Heart right ventricle (tissue), 16 donors: ENCODE measurements at places on chromosomes 3 and 15. TPM values are rescaled to one million over a fixed set of nuclear protein-coding genes. Genes with fewer than 3 reads are reported as not detected.
A peak's percentile ranks its signal among the peaks of the same experiment; 100 is the strongest.

DNA sequence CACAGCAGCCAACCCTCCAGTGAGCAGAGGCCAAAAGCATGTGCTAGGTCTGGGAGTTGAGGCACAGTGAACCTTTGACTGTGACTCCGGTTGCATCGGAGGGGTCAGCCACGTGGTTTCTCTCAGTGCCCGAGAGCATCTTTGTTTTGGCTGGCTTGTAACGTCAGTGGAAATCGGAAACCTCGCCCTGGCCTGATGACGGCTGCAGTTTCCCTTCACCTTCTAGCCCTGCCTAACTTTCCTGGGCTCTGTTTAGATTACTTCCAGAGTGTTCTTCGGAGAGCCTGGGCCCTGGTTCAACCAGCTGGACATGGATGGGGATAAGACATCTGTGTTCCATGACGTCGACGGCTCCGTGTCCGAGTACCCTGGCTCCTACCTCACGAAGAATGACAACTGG lies 56.6 kb downstream of the MESD start:
- H3K27ac ChIP-seq: no peak overlapping the region
- H3K36me3 ChIP-seq: no peaks in the 10 kb centered on the region
- H3K27me3 ChIP-seq: no peaks in the 10 kb centered on the region
- peak; percentile 34 for DNase-seq

- H3K4me3 ChIP-seq: no peak overlapping the region
- H3K27me3 ChIP-seq: no peaks in the 10 kb centered on the region
- no peaks in the 10 kb centered on the region for H3K4me1 ChIP-seq
- H3K36me3 ChIP-seq: no peaks in the 10 kb centered on the region
Observed at GRCh38 chr15:91484141-91484540, 369.4 kb upstream of the SLCO3A1 start.

GRCh38 chr15:39344662-39345141 lies 236.2 kb upstream of the THBS1 start:
- DNase-seq: no peak
- no peaks in the 10 kb centered on the region for H3K4me1 ChIP-seq
- H3K27ac ChIP-seq: no peak overlapping the region
- H3K27me3 ChIP-seq: no peaks in the 10 kb centered on the region
- no peak overlapping the region for H3K4me3 ChIP-seq
- H3K36me3 ChIP-seq: no peaks in the 10 kb centered on the region

GRCh38 chr3:183637106-183637486 lies 1.7 kb downstream of the KLHL24 start:
- DNase-seq: no peak
- H3K4me1 ChIP-seq: peaks cover 50% of the 10 kb centered on the region
- H3K36me3 ChIP-seq: no peaks in the 10 kb centered on the region
- peak overlapping the region; percentile 97 for H3K27ac ChIP-seq

DNA sequence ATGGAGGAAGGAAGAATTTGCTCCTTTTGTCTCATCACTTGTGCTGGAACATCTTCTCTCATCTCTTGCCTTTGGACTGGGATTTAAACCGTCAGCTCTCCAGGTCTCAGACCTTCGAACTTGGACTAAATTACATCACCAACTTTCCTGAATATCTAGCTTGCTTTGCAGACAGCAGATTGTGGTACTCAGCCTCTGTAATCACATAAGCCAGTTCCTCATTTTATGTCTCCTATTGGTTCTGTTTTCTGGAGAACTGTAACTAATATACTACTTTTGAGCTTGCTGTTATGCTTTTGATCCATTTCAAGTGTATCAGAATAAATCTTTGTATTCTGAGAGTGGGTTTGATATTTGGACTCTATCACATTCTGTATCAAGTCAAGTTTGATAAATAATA lies 164.3 kb upstream of the VEPH1 start:
- no peaks in the 10 kb centered on the region for H3K36me3 ChIP-seq
- no peak overlapping the region for H3K27ac ChIP-seq
- H3K4me3 ChIP-seq: no peak overlapping the region

DNA sequence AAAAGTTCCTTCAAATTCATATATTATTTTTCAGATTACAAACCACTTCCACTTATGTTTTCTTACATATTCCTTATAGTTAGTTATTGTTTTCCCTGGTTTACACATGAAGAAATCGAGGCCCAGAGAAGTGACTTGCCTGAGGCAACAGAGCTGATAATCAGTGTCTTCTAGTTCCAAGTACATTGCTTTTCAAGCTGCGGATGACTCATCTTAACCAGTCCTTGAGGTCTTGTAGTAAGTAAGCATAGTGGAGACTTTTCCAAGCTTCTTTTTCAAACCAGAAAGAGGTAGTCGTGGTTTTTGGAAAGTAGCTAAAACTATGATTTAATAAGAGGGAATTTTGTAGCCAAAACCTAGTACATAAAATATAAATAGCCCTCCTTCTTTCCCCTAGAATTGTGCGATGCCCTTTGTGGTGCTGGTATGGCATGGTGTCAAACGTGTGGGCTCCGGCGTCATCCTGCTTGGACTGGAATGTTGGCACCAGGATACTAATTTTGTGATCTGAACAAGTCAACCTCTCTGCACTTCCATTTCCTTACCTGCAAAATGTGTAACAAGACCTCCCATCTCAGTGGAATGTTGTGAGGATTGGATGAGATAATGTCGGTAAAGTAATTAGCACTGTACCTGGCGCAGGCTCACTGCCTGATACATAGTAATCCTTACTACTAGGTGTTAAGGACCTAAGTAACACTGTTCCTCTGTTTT lies 19.0 kb upstream of the DLG1 start:
- no peaks in the 10 kb centered on the region for H3K27me3 ChIP-seq
- no peak for DNase-seq
- H3K4me1 ChIP-seq: no peaks in the 10 kb centered on the region
- H3K27ac ChIP-seq: peak overlapping the region; percentile 7
- H3K36me3 ChIP-seq: no peaks in the 10 kb centered on the region

- H3K27me3 ChIP-seq: no peaks in the 10 kb centered on the region
- H3K27ac ChIP-seq: no peak overlapping the region
- H3K4me1 ChIP-seq: peaks cover 14% of the 10 kb centered on the region
- H3K4me3 ChIP-seq: no peak overlapping the region
- peak; percentile 55 for DNase-seq
Observed at GRCh38 chr15:73346735-73347312, 21.9 kb downstream of the HCN4 start.

- H3K36me3 ChIP-seq: peaks cover 21% of the 10 kb centered on the region
- H3K27ac ChIP-seq: peak overlapping the region; percentile 92
- no peak for DNase-seq
- no peaks in the 10 kb centered on the region for H3K27me3 ChIP-seq
- H3K4me3 ChIP-seq: no peak overlapping the region
Observed at GRCh38 chr15:41927536-41927935, 33.7 kb upstream of the SPTBN5 start.

SPINT1 gene
- total RNA-seq: 0.22 TPM

GLDN gene
- total RNA-seq: 14.9 TPM

GRM2 gene
- total RNA-seq: 0.49 TPM

SUSD5 gene
- 0.47 TPM for total RNA-seq

CELF6 gene
- total RNA-seq: 0.79 TPM

KIF23 gene
- 1.4 TPM for total RNA-seq

C15orf39 gene
- total RNA-seq: 13.8 TPM

THBS1 gene
- total RNA-seq: 46.8 TPM

ADPRH gene
- 7.8 TPM for total RNA-seq
